Tibial artery (tissue), 4 donors: ENCODE measurements at places on chromosomes 12 and 14.

- no peak for DNase-seq
These were observed 260.4 kb upstream of the PPFIA2 start for GRCh38 chr12:82019533-82019932.

DNA sequence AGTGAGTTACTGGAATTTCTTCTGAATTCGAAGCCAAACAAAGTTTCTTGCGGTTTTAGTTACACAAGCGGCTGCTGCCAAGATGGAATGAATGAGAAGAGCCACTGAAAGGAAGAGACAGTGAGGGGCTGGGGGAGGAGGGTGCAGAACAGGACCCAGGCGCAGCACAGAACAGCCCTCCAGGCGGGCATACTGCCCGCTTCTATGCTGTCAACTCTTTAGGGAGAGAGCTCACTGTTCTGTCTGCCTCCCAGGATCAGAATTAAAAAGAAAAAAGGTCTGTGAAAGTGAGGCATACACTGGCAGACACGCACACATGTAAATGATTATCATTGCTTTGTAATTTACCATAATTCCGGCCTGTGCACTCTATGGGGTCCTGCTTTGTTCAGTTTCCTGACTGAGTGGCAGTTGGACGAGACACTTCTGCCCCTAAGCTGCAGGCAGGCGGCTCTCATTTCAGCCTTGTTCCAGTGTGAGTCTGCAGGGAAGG is 231.6 kb downstream of the CACNA1C start:
- peak; percentile 32 for DNase-seq

DNA sequence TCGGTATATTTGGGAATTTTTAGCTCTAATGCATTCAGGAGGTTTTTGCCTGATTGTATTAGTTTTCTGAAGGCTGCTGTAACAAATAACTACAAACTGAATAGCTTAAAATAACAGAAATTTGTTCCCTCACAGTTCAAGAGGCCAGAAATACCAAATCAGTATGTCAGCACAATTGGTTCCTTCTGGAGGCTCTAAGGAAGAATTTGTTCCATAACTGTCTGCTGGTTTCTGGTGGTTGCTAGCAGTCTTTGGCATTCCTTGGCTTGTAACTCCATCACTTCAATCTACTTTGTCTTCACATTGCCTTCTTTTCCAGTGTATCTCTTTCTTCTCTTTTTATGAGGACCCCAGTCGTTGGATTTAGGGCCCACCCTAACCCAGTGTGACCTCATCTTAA is 21.3 kb downstream of the TMTC3 start:
- no peak for DNase-seq

DNA sequence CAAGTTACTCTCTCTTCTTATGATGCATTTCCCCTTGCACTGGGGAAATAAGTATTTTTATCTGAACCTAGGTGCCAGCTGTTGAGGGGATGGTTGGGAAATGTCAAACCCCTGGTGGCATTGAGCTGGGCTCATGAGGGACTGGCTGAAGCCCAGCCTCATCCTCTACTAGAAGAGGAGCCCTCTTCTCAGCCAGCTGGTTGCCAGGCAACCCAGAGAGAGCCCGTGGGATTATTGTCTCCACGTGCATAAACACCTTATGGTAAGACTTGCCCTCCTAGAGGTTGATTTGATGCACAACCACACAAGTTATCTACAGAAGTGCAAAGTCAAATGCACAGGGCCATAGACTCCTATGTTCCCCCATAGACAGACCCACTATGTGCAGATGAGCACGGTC is 89.8 kb downstream of the WSCD2 start:
- DNase-seq, result no peak

DNA sequence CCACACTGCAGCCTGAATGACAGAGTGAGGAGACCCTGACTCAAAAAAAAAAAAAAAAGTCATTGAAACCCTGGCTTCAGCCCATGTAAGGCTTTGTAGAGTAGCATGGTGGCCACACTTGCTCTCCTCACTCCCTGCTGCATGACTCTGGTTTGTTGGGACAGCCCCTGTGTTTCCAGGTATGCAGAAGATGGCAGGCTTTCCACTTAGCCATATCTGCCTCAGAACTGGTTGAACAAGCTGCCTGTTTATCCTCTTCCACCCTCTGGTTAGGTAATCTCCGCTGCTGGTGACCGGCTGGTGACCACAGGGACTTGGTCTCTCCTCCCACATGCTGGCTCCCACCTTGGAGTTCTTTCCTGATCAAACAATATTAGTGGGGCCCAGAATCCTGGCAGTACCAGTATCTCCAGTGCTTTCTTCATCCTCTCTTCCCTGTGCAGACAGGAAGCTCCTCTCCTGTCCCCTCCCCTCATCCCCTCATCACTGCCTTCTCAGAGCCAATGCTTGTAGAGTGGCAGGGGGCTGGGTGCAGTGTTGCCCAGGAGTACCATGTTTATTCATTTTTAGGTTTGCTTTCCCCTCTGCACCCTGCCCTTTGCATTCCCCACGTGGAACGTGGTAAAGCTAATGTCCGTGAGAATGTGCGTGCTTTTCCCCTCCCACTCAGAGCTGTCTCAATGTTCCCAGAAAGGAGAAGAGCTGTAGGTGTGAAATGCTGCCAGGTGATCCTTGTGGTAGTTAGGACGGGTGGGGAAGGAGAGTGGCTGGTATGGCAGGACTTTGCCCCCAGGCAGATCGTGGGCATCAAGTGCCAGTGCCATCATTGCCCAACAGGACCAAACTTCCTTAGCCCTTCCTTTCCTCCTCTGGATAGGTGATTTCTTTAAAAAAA is 11.3 kb downstream of the ABHD12B start:
- no peak for DNase-seq
